Non-pigmented ciliary epithelial cell (primary cell): ENCODE measurements at places on chromosomes 16 and 17.

- DNase-seq: no peak
These were observed 13.9 kb downstream of the BCAR1 start for GRCh38 chr16:75237398-75238131.

GRCh38 chr17:80109713-80110446 lies 8.5 kb downstream of the GAA start:
- no peak for DNase-seq

- DNase-seq: no peak
These were observed 96.5 kb upstream of the TBX2 start for GRCh38 chr17:61302953-61303816.

DNA sequence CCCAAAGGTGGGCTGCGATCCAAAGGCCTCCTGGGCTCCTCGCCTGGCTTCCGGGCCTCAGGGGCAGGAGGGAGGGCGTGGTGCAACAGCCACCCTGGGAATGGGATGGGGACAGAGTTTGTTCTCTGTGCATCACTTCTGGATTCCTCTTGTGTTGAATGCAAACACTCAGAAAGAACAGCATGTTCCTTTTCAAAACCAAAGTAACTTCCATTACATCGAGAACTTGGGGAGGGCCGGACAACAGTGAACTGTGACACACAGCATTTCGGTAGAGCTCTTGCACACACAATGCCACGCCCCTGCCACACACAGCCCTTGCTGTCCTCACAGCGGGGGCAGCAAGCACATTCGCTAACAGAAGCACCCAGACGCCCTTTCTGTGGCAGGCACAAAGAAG lies 36.1 kb upstream of the FASN start:
- DNase-seq: no peak

DNA sequence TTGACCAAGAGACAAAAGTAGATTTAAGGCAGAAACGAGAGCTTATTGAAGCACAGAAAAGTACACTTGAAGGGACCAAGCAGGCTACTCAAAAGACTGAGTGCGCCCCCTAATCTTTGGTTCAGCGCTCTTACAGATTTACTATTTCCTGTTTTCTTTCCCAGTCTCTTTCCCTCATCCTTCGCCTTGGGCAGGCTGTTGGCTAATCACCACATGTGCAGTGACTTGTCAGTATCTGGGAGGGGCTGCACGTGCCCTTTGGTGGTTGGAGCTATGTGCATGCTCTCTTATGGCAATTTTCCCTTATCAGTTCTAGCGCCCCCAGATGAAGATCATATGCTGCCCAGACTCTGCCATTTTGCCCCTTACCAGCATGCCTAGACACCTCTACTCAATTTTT lies 35.4 kb upstream of the SHISA6 start:
- DNase-seq: no peak

GRCh38 chr17:42566883-42567573 lies at the start of gene MLX:
Gene MLX (plus strand): TSS chr17:42567100. CDS start chr17:42567125, 25 bp downstream.
- DNase-seq: peak; percentile 22

- no peak for DNase-seq
These were observed 1.3 kb downstream of the TUBB3 start for GRCh38 chr16:89924297-89924924.

DNA sequence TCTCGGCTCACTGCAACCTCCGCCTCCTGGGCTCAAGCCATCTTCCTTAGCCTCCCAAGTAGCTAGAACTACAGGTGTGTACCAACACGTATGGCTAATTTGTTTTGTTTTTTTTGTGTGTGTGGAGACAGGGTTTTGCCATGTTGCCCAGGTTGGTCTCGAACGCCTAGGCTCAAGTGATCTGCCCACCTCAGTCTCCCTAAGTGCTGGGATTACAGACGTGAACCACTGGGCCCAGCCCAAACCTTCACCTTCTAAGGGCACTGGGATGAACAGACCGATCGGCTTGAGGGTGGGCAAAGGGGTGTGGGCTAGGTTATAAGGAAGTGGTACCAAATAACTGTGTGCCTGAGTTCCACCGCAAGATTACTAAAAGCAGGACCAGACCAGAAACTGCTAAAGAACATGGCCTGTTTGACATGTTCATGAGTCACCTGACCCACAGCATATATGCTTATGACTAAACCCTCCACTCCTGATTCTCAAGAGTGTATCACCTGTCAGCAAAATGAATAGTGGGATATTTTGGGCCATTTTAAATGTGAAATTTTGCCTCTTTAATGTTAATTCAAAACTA lies 8.1 kb downstream of the TMEM97 start:
- no peak for DNase-seq

DNA sequence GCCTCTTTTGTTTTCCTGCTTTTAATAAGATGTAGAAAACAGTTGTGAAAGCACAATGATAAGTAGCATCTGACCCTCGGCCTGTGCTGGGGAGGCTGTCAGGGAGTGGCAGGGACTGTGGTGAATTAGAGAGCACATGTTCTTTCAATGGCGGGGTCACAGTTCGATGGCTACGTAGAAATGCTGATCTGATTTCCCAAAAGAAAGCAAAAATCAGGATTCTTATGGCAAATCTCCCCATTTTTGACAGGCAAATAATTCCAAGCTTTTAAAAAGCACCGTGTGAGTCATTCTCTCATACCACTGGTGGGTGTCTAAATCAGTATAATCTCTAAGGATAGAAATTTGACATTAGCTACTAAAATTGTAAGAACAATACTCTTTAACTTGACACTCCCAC lies 4.2 kb upstream of the MAPK7 start:
- DNase-seq: no peak
